NCI-H446 (cell line): ENCODE measurements at places on chromosomes 6 and 20.
A peak's percentile ranks its signal among the peaks of the same experiment; 100 is the strongest.

- DNase-seq = peak; percentile 71
These were observed 28.7 kb downstream of the PTPRK start for GRCh38 chr6:128491610-128492206.

DNA sequence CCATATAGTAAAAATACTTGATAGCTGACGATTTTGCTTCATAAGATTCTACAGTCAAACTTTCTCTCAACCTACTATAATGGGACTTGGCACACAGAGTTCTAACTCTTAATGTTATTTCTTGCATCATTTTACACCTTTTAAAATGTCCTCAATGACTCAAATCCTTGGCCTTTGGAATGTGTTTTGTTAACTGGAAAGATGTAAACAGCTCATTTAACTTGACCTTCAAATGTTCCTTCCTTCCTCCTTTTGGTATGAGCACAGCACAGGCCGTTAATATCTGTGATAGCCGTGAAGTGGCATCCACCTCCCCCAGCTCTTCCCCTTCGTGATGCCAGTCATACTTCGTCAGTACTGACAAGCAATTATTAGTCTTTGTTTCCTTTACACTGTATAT is 972.0 kb upstream of the CITED2 start:
- DNase-seq = no peak

- DNase-seq = no peak
These were observed 3.1 kb downstream of the COL12A1 start for GRCh38 chr6:75202676-75203131.

- no peak for DNase-seq
These were observed 135.5 kb downstream of the CLIC5 start for GRCh38 chr6:45880159-45880558.

DNA sequence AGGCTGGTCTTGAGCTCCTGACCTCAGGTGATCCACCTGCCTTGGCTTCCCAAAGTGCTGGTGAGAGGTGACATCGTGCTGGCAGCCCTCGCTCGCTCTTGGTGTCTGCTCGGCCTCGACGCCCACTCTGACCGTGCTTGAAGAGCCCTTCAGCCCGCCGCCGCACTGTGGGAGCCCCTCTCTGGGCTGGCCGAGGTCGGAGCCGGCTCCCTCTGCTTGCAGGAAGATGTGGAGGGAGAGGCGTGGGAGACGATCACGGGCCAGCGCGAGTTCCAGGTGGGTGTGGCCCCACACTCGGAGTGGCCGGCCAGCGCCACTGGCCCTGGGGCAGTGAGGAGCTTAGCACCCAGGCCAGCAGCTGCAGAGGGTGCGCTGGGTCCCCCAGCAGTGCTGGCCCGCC is 48.1 kb downstream of the ZBTB9 start:
- DNase-seq = no peak

DNA sequence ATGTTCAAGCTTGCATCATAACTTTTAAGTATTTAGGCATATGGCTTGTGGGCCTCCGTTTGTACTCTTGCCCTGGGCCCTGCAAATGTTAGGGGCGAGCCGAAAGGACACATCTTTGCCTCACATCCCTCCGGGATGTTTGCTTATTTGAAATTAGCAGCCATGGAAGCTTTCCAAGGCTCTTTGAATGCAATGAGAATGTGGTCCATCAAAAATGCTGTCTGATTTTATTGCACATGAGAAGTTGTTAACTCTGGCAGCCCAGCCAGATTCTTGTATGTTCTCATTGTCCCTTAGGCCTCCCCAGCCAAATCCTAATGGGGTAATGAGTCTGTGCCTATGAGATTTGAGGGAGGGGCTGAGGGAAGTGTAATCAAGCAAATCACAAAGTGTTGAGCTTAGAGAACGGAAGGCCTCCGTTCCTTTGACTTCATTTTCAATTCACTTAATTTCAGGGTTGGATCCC is 261.2 kb upstream of the MARCKS start:
- DNase-seq = peak; percentile 60

- DNase-seq = no peak
These were observed 144.6 kb downstream of the LRFN2 start for GRCh38 chr6:40442591-40442990.

DNA sequence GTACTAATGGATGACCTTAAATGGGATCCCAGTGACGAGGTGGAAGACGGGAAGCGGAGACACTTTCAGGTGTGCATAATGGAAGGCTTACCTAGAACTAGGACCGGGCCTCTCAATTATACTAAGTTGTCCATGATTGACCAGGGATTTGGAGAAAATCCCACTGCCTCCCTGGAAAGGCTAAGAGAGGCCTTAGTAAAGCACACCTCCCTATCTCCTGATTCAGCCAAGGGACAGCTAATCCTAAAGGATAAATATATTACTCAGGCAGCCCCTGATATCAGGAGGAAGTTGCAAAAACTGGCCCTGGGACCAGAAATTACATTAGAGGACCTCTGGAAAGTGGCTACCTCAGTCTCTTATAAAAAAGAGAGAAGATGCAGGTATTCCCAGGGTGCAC is 93.2 kb downstream of the JARID2 start:
- DNase-seq = no peak

DNA sequence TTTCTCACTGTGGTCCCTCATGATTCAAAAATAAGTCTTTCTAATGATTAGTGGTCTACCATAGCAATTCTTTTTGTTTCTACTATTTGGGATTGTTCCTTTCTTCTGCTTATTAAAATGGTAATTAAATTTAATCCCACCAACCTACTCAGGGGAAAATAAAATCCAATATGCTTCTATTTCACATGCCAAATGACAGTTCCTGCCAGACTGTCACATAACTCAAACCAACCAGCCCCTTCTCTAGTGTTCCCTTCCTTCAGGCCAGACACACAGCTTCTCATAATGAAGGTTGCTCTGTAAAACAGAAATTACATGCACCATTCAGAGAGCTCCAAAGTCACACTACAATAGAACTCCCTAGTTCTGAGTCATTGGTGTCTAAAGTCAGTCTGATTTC is 23.2 kb downstream of the PAK5 start:
- DNase-seq = no peak

DNA sequence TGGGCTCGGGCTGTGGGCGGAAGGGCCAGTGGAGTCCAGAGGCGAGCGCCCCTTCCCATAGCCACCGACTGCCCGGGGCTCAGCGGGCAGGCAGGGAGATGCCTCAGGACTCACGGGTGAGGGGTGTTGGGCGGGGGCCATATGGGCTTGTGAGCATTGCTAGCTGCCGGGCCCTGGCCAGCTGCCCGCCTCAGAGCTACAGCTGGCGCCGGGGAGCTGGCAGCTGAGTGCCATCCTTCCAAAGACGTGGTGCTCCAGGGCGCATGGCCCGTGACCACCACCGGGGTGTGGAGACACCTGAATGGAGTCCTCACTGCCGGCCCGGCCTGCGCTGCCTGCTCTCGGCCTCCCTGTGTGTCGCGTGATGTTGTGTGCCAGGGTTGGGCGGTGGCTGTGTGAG is 10.6 kb upstream of the RBBP8NL start:
- peak; percentile 62 for DNase-seq

DNA sequence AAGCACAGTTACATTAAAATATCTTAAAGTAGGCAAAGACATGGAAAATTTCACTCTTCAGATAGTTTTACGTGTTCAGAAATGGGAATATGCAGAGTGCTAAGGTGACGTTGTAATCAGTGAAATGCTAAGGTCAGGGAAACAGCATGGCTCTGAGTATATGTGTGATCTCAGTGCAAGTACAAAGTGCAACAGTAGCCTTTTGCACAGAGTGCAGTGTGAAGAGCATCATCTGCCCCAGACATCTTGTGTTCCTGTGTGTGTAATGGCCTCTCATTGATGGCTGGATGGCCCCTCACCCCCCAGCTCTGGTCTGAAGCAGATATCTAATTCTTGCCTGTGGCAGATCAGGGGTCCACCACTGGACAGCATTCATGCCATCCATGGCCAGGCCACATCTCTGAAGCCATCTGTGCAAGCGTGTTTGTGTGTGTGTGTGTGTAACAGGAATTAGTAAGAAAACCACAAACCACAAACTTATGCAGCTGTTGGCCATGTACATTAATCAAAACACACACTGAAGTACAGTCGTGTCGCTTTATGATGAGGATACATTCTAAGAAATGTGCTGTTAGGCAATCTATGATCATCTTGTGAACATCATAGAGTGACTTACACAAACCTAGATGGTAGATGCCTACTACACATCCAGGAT is 165.1 kb downstream of the RALGAPA2 start:
- DNase-seq = no peak

- DNase-seq = no peak
These were observed 86.9 kb downstream of the RFX6 start for GRCh38 chr6:116963972-116964371.

DNA sequence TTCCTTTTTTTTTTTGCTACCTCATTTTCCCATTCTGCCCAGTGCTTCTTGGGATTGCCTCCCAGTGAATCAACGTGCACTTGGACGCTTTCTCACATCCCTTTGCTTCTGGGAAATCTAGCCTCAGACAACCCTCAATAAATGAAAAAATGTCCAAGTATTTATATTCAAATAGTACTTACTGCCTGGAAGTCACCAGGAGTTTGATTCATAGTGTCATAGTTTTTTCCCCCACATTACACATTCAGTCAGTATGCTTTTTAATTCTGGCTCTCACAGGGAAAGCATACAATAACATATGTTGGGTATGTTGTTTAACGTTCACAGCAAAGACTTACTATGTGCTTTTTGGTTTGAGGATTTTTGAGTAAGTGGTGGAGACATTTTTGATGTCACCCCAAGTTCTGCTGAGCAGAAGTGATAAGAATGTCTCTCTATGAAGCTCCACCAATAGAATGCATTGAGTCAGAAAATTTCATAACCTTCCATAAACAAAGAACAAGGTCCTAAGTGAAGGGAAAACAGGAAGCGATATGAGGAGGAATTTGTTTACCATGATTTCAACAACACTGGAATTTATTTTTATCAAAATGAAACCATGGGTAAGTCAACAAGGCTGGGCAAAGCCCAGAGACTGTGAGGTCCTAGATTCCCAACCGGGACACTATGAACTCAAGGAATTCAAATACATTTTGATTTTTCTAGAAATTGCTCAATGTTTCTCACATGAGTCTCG is 301.2 kb upstream of the BMP2 start:
- no peak for DNase-seq

DNA sequence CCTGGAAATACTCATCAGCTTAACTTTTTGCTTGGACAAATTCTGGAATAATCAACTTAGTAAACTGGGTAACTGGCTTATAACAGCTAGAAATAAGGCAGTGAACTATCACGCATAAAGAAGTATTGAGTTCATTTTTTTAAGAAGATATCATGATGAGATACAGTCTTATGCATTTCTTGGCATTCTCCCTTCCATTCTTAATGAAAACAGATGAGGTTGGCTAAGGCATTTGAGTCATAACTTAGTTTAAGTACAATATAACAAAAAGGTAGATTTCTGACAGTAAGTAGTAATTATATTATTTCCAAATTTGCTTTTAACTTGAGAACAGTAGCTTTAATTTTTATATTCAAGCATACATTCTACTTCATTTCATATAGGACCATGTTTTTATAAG is 56.1 kb downstream of the SAMD5 start:
- DNase-seq = no peak

DNA sequence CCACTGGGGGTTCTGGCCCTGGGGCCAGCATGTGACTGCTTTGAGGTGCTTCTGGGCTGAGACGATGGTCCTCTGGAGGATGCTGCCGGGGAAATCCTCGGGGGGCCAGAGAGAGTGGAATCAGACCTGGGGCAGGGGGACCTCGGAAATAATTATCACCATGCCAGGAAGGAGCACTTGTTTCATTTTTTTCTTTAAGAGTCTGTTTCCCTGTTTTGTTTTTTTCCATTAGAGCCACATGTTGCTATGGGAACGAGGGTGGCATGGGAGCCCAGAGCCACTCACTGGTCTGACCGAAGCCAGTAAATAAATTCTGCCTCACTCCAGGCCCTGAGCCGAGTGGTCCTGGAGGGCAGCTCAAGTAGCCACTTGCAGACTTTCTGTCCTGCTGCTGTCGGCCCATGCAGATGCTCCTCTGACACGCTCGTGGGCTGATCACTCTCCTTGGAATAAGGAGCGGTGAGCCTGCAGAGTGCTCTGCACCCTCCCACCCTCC is 365.1 kb downstream of the ZFAND3 start:
- no peak for DNase-seq

DNA sequence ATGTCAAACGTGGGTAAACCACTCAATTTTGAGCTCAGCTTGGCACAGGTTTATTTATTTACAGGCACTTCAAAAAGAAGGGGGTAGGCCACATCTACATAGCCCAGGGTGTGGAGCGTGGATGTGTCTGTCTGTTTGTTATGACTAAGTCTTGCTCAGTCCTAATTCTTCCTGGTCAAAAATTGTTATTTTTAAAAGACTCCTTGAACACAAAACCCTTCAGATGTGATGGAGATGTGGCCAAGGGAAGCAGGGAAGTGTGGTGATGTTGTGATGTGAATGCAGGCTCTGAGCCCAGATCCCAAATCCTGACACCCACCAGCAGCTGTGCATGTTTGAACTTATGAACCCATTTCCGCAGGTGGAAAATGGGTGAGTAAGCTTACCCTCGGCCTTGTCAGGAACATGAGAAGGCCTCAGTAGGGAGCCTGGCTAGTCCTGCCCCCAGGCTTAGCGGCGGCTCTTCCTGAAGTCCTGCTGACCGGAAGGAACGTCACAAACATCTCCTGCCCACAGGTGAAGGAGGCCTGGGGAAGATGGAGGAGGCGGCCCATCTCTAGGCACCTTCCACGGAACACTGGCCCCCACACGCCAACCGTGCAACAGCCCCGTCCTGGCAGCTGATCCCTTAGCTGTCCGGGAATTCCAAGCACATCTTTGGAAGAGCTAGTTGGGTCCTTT is 119.7 kb downstream of the MYLK4 start:
- DNase-seq = no peak

DNA sequence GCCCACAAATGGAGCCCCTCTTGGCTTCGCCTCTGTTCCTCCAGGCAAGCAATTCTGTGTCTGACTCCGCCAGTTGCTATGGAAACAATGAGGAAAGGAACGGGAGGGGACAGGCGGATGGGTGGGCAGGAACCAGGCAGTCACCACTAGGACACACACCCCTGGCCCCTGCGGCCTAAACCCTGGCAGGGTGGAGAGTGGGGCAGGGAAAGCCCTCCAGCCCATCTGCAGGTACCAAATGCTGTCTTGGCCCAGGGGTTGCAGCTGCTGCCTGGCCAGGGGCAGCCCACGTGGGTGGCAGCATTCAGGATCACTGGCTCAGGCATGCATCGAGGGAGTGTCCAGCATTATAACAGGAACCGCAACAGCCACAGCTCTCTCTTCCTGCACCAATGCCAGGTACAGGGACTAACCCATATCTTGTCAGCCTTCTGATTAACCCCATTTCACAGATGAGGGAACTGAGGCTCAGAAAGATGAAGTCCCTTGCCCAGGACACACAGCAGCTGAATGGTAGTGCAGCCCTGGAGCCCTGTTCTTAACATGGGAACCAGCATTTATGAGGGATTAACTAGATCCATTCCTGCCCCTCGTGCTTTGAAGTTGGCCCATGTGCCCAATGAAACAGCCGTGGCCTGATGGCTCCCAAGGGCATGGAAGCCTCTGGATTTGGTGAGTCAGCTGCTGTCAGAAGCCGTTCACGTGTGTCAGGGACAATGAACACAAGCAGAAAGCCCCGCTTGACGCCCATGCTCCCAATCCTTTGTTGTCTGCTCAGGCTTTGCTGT is 66.3 kb downstream of the NOL4L start:
- no peak for DNase-seq
